ENCODE measurements at places on chromosomes 7 and 10.

- no peak for DNase-seq
These were observed 18.7 kb downstream of the TACR2 start for GRCh38 chr10:69397972-69398371.

GRCh38 chr7:69738396-69738951 lies 140.2 kb downstream of the AUTS2 start:
- DNase-seq = no peak

DNA sequence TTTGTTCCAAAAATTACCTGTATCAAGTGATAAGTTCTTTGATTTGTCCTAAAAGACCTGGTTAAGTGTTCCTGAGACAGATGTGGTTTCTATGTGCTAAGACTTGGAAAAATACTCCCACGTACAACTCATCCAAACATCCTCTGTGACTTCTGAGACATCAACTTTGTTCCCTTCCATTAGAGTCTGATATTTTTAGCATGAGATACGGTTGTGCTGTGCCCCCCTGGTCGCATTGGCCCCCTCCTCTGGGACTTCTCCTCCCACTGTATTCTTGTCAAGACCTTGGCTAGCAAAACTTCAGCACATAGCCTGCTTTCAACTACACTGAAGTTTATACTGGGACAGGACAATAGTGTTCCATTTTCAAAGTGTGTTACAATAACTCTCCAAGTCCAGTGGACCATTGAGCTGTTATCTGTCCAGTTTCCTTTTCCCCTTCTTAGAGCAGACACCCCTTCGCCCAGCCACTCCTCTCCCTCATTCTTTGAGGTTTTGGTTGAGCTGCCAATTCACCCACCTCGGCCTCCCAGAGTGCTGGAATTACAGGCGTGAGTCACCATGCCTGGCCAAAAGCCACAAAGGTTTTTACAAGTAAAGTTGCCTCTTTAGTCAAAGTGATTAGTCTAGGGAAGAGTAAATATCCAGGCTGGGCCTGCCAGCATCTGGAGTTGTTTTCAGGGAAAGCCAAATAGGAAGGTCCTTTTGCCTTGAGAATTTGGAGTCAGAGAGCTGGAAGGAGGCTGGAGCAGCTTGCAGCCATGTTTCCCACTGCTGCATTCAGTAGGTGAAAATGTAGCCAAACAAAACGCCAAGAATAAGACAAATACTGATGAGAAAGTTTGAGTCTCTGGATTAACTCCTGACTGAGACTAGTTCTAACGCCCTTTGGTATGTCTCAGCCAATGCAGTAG lies 17.8 kb upstream of the PDLIM1 start:
- no peak for DNase-seq

- no peak for DNase-seq
These were observed 251.1 kb upstream of the CSTF2T start for GRCh38 chr10:51950371-51950995.

DNA sequence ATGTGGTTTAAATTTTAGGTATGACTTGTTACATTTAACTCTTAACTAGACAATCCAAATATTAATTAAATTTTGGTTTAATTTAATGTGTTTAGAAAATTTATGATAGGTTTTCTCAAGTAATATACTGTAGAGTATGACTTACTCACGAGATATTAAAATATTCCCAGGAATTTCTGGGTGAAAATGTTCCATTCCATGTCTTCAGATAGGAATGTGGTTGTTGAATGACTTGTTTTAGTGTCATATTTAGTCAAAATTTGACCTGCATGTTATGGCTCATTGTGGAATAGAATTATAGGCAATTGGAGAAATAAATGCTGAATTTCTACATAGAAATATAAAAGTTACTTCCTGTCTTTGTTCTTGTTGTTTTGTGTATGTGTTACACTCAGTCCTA lies 46.7 kb downstream of the SHOC2 start:
- DNase-seq = no peak

- no peak for DNase-seq
These were observed 8.5 kb upstream of the CHCHD1 start for GRCh38 chr10:73773152-73773879.

DNA sequence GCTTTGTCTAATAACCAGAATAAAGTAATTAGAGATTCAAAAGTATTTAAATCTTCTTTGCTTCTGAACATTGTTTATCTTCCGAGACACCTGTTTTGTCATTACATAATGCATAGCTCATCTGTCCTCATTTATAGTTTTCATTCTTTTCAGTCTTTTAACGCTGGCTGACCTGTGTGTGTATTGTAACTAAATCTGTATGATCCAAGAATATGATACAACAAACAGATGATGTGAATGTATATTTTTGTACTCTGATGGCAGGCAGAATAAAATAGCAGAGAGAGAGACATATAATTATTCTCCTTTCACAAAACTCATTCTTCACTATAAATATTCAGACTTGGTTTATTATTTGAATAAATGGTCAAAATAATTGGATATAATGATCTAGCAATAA lies 80.6 kb downstream of the ORC5 start:
- no peak for DNase-seq

GRCh38 chr10:111856631-111857030 lies 326.9 kb downstream of the GPAM start:
- DNase-seq = no peak

DNA sequence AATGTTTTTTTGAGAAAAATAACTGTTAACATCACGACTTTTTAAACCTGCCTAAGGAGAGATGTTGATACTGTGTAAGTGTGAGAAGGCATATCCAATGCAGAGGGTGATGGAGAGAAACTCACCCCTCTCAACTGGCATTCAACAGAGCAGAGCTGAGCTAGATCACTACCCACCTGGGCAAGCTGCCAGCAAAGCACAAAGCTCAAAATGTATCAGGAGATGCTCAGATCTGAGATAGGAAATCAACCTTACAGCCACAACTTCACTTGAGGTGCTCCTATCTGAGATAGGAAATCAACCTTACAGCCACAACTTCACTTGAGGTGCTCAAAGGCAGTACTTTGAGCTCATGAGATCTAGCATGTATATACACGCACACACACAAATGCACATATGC lies 151.5 kb upstream of the PDE1C start:
- DNase-seq = no peak

DNA sequence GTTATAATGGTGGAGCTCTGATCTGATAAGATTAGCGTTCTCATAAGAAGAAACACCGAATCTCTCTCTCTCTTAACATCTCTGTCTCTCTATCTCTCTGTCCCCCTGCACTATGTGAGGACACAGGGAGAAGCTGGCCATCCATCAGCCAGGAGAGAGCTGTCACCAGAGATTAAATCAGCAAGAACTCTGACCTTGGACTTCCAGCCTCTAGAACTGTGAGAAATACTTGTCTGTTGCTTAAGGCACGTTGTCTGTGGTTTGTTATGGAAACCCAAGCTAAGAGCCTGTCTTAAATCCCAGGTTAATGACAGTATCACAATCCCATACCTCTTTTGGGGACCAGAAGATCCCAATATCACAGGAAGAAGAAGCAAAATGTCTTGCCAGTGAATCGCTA lies 132.0 kb upstream of the AKR1E2 start:
- DNase-seq = no peak

DNA sequence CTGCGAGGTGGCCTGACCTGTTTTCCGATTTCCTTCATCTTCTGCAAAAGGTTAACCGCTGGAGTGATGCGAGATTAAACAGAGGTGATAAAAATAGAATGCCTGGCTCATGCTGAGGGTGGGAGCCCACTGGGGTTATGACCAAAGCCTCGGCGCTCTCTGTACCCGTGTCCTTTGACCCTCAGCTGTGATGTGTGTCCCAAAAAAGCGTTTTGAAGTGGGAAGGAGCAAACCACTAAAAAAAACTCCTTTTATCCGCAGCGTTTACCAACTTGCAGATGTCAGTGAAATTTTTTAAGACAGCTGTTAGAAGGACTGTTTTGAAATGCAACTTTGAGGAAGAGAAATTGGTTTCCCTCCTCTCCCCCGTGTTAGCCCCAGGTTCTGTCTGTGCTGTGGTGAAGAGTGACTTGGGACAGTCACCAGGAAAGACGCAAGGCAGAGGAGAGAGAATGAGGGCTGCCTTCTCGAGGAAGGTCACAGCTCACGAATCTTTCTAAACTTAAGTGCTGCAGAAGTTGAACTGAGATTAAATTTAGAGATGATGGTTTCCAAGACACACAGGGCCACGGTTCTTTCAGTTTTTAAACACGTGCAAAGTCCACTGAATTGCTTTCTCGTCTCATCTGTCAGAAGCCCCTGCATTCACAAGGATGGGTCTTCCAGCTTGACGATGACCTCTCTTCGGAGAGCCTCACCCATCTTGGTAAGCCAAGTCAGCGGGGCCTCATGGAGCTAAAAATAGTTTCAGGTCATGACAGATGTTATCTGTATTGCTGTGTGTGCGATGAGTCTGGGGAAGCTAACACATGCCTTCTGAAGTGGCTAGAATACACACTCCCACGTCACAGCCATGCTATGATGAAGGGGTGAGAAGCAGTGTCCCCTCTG lies 27.6 kb downstream of the AMZ1 start:
- DNase-seq = peak; percentile 14

- DNase-seq = no peak
These were observed 33.2 kb upstream of the TMEM140 start for GRCh38 chr7:135114622-135115021.

- peak; percentile 54 for DNase-seq
These were observed at the start of gene NSMCE4A for GRCh38 chr10:121974535-121975294. TSS of gene NSMCE4A (minus strand) at chr10:121975217. CDS start at chr10:121975165, 52 bp downstream.

- DNase-seq = no peak
These were observed 2.4 kb downstream of the UROS start for GRCh38 chr10:125820701-125821100.
